CD8-positive, alpha-beta T cell (primary cell): ENCODE measurements at places on chromosomes 3 and 15.

GRCh38 chr15:25239471-25240345, 199.1 kb downstream of the UBE3A start:
- DNase-seq = no peak

- DNase-seq = no peak
Observed at GRCh38 chr3:107599772-107600145, 77.0 kb downstream of the BBX start.

DNA sequence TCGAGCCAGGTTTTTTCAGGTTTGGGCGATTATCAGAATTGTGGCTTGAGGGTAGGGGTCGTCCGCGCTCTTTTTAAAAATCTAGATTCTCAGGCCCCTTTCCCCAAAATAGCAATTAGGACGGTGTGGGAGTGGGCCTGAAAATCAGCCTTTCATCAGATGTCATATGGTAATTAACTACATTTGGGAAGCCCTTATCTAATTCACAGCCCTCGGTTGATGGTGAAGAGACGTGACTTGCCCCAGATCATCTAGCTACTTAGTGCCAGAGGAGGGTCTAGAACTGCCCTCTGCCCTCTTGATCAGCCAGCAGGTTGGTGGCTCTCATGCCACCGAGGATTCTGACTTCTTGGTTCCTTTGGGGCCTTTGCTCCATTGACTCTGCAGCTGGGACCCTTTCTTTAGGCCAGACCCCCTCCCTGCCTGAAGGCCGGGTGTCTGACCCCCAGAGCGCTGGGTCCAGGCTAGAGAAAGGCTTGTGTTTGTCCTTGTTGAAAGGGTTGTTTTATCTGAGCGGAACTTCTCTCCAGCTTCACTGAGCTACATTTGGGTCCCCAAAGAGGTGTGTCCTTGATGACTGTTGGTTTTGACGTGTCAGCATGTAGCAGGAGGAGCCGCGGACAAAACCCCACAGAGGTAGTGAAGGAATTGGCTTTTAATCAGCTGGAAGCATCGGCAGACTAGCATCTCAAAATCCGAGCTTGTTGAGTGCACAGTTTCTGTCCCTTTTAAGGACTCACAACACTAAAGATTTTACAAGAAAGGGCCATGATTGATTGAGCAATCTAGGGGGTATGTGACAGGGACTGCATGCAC, 857 bp downstream of the AEN start:
- DNase-seq = no peak

DNA sequence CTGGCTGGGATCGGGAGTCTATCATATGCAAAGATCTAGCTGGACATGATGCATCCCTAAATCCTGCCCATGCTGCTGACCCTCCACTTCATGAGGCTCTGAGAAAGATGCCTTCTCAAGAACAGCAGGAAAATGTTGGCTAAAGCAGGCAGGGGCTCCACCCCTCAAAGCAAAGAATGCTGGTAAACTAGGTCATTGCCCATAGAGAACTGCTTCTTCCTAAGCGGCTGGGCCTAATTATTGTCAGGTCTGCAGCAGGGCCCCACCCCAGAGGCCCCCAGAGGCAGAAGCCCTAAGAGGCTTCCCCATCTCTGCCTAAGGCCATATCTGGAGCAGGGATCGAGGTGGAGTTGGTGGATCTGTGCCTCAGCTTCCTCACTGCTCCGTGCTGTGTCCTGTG, 447.4 kb upstream of the PROK2 start:
- no peak for DNase-seq

- no peak for DNase-seq
Observed at GRCh38 chr15:41901431-41901830, 7.6 kb upstream of the SPTBN5 start.

DNA sequence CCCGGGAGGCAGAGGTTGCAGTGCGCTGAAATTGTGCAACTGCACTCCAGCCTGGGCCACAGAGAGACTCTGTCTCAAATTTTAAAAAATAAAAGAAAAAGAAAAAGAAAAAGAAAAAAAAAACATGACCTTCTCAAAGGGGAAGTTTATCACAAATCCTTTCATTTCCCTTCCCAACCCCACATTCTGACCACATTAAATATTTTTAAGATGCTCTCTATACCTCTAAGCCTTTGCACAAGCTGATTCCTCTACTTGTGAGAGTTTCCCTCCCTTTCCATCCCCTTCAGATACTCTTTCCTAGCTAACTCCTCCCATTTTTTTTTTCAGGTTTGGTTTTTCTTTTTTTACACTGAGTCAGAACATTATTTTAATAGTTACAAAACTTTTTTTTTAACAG, 4.0 kb downstream of the HIGD1A start:
- DNase-seq = no peak

GRCh38 chr15:98876451-98877369, 130.9 kb downstream of the PGPEP1L start:
- no peak for DNase-seq

DNA sequence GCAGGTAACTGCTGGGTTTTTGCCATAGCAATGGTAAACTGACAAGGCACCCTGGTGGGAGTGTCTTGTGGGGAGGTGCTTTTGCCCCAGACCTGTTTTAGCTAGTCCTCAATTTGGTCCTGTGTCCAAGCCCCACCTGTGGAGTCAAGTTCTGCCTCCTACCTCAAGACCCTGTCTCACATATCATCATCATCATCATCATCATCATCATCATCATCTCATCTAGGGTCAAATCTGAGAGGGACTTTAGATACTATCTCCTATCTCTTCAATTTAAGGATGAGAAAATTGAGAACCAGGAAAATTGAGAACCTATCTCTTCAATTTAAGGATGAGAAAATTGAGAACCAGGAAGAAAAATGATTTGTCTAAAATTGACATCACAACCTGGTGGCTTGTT, 9.9 kb downstream of the KNL1 start:
- DNase-seq = no peak

- DNase-seq = no peak
Observed at GRCh38 chr15:53670701-53671100, 88.8 kb downstream of the WDR72 start.

DNA sequence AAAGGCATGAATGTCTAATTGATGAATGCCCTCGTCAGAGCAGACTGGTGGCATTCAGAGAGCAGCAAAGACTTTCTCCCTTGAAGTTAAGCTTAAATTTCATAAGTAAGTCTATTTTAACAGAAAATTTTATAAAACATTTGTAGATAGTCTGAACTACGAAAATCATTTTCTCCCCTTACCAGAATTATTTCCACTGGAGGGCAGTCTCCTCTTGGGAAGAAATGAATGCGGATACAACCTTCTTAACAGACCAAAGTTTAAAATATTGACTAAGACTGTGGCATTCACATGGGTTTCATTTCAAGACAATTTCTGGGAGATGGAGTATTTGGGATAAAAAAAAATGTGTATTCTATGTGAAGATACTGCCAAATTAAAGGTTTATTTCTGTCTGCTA, 669.0 kb downstream of the FHIT start:
- DNase-seq = no peak

DNA sequence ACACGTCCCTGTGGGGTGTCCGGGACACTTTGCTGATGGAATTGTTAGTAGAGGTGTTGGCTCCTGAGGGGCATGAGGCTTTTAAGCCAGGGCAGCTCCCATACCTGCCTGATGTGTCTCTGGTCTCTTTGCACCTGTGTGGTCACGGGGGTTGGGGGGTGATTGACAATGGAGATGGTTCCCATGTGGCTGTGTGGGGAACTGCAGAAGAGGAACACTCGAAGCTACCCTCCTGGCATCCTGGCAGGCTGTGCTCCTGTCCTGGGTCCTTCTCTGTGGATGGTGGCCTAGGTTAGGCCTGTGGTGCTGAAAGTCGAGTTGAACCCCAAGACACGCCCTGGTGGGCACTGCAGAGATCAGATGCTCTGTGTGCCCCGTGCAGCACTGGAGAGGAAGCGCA, 73.4 kb downstream of the HMCES start:
- DNase-seq = no peak

DNA sequence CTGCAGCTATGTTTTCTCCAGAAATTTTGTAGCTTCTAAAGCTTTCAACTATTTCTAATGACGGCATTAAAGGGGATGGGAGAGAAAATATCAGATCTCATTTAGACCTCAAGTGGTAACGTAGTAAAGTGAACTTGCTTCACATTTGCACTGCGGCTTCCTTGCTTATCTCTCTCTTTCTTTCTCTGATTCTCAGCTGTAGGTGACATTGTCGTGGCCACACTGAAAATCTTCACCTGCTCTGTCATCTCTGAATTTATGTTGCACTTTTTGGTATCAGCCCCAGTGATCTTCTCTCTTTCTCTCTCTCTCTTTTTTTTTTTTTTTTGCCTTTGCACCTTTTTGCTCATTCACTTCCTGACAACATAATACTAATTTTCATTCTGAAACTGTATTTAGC, 254.1 kb upstream of the SATB1 start:
- peak; percentile 41 for DNase-seq

DNA sequence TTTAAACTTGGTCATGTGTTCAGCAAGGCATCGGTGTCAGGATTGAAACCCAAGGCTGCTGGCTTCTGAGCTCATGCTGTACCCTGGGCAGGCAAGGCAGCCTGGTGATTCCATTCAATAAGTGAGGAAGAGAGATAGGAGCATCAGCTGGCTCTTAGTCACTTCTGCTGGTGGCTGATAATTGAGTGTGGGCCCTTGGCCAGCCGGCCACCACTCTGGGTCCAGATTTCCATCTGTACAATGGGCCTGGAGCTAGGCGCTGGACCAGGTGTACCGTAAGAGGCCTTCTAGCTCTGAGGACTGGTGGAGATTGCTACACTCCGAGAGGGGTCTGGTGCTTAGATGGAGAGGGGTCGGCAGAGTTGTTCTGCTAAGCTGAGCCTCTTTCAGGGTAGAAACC, 4.3 kb downstream of the CD276 start:
- no peak for DNase-seq

DNA sequence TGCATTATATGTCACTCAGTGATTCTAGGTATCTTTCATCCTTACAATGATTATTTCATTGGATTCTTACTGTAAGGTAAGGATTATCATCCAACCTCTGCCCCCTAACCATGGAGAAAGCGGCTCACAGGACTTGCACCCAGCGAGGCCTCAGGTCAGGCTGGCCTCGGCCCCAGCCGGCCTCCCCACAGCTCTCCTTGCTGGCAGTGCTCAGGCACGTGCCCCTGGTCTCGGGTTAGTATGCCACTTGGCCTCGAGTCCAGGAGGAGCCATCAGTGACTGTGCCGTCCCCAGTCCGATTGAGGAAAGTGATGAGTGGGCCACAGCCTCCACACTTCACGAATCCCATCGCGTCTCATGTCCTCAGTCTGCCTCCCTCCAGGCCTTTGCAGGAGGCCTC, 35.7 kb upstream of the GABRG3 start:
- no peak for DNase-seq

GRCh38 chr15:80991421-80991820, 1.8 kb upstream of the MESD start:
- DNase-seq = no peak

- DNase-seq = no peak
Observed at GRCh38 chr3:99409961-99410360, 228.4 kb upstream of the COL8A1 start.

- DNase-seq = no peak
Observed at GRCh38 chr3:128433837-128434165, 32.9 kb downstream of the DNAJB8 start.

- DNase-seq = no peak
Observed at GRCh38 chr3:38140326-38141172, 2.1 kb downstream of the MYD88 start.

DNA sequence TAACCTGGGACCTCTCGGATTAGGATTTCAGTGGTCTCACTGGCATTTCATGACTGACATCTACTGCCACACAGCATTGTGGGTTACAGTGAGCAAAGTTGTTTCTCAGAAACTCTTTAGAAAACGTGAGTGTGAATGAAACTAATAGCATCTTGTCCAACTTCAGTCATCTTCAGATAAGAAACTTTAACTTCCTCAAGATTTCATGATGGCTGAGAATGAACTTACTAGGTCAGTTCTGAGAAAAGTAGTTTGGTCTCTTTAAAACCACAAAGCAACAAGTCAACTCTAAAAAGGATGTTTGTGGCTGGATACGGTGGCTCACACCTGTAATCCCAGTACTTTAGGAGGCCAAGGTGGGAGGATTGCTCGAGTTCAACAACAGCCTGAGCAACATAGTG, 14.2 kb upstream of the HOMER2 start:
- DNase-seq = no peak

- DNase-seq = no peak
Observed at GRCh38 chr3:193767353-193768069, 174.5 kb downstream of the OPA1 start.

DNA sequence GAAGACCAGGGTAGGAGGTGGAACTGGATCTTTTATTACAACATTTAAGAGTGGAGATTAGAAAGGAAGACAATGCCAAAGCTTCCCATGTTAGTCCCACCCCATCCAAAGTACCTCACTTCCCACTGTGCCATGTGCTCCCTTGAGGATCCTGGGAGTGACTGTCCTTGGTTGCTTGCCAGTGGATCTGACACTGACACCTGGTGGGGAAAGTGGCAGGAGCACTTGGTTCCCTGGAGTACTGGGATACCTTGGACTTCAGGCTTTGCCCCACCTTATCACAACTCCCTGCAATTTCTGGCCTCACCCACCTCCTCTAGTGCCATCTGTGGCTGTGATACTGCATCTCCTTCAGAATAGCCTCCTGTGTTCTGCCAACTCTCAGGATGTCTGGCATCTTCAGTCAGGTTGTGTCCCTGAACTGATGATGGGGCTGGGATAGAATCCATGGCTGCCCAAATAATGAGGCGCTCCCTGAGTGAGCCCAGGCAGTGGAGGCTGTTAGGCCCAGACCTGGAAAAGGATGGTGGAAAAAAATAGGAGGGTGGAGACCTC, 1.3 kb downstream of the ELL3 start:
- no peak for DNase-seq

DNA sequence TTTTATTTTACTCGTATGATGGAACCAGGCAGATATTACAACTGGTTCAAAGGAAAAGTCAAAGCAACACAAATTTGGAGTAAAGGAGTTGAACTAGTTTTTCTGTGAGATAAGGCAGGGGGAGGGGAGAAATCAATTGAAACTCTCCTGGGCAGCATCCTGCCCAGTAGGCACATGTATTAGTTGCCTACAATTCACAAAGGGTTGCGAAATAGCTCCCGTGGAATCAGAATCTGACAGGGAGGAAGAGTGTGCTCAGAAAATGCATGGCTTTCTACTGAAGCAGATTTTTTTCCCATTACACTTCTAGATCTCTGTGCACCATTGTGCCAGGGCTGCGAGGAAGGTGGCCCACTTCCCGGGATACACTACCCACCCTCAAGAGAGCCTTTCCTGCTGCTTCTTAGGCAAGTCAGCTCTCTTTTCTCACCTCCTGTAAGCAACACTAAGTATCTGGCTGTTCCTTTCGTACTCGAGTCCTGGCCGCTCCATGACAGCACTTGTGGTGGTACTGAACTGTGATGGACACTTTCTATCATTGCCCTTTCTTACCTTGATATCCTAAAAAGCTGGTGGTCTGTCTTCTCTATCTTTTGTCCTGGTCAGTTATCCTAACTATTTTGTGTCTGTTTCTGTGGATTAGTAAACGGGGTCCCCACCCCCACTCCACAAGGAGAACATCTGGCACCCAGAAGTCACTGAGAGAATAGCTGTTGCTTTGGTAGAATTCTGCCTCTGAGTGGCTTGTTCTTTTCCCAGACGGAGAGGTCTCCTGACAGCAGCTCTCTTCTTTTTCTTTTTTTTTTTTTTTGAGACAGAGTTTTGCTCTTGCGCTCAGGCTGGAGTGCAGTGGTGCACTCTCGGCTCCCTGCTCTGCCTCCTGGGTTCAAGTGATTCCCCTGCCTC, 74.8 kb downstream of the RPL39L start:
- DNase-seq = no peak

GRCh38 chr15:96344706-96345559, 14.4 kb downstream of the NR2F2 start:
- DNase-seq = no peak

GRCh38 chr3:150303768-150304167, 104.3 kb upstream of the TSC22D2 start:
- peak; percentile 26 for DNase-seq

GRCh38 chr15:59257140-59257539, 50.5 kb downstream of the LDHAL6B start:
- DNase-seq = no peak
